ENCODE measurements at places on chromosomes 5 and 9.

DNA sequence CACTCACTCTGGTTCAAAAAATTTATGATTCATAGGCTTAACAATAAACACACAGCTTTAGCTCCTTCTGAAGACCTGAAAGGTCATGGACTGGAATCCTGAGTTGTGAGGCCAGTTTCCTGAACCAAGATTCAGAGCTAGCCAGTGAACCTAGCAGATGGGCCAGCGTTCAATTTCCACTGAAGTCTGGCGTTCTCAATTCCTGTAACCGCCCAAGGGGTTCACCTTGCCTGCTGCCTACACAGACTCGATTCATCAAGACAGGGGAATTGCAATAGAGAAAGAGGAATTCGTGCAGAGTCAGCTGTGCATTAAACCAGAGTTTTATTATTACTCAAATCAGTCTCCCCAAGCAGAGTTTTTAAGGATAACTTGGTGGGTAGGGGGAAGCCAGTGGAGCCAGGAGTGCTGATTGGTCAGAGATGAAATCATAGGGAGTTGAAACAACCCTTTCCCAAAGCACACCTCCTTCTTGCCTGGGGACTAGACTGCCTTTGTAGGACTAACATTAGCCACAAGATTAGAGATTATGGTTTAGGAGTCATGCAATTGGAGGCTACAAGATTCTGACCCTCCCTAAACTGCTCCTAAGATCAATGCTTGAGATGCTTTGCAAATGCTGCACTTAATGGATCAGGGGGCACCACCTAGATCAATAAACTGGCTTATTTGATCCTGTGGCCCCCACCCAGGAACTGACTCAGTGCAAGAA is 117.5 kb upstream of the SHB start:
- DNase-seq, result no peak

DNA sequence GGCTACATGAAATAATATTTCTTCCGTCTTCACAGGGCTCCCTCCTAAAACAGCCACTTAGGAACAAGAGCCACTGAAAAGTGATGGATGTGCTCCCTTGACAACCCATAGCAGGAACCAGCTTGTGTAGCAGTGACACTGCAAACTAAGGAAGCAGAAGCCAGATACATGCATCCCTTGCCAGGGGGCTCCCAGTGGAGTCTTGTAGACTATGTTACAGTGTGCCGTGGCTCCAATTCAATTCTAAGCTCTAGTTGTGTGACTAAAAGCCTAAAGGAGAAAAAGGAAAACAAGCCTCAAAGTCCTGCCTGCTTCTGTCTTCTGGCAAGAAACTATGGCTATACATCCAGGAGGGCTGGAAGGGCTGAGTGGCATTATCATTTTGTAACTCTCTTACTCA is 12.2 kb upstream of the TAF1L start:
- DNase-seq, result no peak

- peak; percentile 93 for DNase-seq
Observed at GRCh38 chr5:14108170-14108996, 34.8 kb upstream of the TRIO start.

- DNase-seq, result no peak
Observed at GRCh38 chr9:84187090-84187489, 153.5 kb downstream of the SLC28A3 start.

DNA sequence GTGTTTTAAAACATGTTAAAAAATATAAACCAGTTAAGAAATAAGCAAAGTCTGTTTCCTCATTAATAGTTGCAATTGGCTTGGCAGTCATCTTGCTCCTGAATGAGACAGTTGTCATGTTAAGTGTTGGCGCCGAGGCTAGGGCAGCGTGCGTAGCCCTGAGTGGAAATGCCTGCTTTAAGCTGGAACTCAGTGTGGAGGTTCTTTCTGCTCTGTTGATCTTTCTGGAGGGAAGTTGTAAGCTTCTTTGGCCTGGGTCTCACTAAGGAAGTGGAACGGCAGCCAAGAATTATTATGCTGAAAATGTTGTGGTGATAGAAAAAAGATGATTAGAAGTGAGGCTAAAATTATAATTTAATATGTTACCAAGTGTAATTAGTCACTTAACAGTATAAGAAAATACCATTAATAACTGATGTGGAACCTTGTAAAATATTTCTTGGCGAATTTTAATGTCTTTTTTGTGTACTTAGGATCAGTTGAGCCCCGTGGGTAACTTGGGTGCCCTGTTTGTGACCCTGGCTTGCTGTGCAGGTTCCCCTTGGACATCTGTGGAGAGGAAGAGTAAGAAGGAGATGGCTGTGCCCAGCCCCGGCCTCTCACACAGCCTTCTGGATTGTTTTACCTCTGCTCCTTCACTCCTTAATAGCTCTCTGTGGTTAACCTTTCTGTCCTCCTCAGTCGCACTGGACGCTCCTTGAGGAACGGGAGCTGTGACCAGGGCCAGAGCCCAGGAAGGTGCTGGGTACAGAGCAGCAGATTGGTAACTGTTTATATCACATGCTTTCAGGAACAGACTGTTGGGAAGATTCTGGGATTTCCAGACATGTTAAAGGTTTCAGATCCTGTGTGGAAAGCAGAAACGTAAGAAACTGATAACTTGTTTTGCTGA is 31.0 kb downstream of the PCBD2 start:
- DNase-seq, result no peak

Measured in fibroblast of villous mesenchyme (primary cell).